ENCODE measurements at places on chromosomes 2 and 18.

DNA sequence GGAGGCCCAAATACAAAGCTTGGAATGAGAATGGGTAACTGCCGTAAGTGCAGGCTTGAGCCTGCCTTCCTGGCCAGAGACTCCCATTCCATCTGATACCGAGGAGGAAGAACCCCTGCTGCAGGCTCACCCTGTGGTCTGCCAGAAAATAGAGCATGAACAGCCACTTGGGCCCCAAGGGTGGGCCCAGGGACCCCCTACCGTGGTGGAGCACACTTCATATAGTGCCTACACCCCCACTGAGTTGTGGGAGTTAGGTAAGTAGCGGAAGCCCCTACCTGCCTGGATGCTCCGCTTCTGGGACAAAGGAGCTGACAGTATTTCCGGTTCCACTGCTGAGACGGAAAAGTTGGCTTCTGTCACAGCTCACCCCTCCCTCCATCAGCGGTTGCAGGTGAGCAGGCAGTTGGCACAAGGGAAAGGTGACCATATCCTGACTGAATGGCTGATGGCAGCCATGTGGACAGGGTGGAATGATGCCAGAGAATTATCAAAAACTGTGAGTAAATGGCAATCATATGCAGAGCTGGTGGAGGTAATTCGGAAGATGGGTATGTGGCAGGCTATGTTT, 11.5 kb upstream of the C2orf42 start:
- no peak for DNase-seq

GRCh38 chr18:48952287-48953103, 1.7 kb upstream of the SMAD7 start:
- peak; percentile 95 for DNase-seq

- DNase-seq: peak; percentile 79
Measured at GRCh38 chr2:47336259-47337238, 66.4 kb upstream of the MSH2 start.

GRCh38 chr2:235981631-235982030, 186.6 kb downstream of the GBX2 start:
- no peak for DNase-seq

DNA sequence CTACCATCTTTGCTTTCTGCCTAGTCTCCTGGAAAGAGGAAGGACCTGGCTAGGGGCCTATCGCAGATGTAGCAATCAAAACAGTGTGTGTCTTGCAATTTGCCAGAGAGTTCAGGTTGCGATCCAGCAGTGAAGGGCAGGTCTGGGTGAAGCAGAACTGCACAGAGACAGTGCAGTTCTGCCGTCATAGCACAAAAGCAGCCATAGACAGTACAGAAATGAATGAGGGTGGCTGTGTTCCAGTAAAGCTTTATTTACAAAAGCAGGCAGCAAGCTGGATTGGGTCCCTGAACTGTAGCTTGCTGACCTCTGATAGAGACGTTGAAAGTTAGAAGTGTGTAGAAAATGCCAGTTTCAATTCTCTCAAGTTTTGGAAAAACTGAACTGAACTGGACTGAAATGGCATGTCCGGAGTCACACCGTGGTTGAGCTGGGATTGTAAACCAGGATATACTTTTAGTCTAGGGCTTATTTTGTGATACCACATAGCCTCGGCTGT, 186.8 kb downstream of the LTBP1 start:
- peak; percentile 17 for DNase-seq

- no peak for DNase-seq
Measured at GRCh38 chr2:46270384-46270783, 26.8 kb upstream of the EPAS1 start.

- no peak for DNase-seq
Measured at GRCh38 chr2:42942990-42943493, 150.7 kb upstream of the HAAO start.

DNA sequence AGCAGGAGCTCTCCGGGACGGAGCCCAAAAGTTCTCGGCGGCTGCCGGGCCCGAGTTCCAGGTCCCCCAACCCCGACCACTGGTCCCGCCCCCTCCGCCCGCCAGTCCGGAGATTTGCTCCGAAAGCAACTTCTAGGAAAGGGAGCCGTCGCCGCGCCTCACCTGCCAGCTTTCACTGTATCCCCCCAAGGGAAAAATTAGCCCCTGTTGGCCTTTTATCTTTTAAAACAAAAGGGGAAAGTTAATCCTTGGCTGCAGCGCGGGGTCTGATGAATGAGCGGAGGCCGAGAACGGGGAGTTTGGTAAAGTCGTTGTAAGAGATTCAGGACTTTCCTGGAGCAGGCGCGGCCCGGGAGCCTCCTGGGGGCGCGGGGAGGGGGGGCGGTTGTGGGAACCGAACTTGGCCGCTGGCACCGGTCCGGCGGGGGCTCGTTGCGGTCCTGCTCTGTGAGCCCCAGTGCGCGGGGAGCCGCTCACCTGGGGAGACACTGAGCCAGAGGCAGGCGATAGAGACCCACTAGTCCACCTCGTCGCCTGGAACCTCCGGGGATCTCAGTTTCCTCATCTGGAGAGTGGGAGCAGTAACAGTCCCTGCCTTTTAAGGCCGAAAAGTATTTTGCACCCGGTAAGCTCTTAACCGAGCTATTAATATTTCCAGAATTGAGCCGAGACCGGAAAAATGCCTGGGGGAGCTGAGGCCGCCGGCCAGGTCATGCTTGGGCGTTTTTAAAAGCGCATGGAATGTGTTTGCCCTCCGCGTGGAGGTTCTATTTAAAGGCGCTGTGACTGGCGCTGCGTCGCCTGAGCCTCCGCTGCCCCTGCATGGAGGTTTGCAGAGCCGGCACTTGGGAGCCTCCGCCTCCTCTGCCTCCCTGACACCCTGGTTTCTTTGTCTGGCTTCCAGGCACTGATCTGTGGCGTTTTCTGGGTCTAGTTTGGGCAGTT, 1.1 kb downstream of the EFHD1 start:
- no peak for DNase-seq

DNA sequence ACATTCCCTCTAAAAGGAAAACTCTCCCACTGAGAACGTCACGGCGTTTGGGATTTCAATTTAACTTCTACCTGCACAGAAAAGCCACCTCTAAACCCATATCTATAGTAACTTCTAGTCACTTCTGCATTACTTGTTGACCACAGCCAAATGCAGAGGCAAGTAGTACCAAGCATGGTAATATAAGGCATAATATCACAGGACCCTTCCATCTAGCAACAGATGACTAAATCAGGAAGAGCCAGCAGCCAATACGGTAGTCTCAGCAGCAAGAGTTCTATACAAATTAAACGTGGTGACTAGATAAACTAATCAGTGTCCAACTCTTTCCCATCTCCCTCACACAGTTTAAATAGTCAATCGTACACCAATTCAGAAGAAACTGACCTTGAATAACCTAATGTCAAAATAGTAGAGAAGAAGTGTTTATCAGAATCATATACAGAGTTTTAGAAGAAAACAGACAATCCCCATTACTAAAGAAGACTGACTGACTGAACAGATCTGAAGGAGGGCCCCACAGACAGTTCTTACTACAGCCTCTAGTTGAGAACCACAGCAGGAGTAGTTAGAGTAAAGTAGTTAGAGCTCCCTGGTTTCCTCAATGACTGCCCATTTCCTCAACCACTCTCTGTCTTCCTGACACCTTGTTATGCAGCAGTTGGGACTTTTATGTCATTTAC, 30.0 kb downstream of the MEMO1 start:
- DNase-seq: peak; percentile 44

DNA sequence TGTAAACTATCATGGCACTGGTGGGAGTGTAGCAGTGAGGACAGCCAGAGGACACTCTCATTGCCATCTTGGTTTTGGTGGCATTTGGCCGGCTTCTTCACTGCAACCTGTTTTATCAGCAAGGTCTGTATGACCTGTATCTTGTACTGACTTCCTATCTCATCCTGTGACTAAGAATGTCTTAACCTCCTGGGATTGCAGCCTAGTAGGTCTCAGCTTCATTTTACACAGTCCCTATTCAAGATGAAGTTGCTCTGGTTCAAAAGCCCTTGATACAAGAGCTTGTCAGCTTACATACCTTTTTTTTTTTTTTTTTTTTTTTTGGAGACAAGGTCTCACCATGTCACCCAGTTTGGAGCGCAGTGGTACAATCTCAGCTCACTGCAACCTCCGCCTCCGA, 110.9 kb downstream of the METTL8 start:
- no peak for DNase-seq

DNA sequence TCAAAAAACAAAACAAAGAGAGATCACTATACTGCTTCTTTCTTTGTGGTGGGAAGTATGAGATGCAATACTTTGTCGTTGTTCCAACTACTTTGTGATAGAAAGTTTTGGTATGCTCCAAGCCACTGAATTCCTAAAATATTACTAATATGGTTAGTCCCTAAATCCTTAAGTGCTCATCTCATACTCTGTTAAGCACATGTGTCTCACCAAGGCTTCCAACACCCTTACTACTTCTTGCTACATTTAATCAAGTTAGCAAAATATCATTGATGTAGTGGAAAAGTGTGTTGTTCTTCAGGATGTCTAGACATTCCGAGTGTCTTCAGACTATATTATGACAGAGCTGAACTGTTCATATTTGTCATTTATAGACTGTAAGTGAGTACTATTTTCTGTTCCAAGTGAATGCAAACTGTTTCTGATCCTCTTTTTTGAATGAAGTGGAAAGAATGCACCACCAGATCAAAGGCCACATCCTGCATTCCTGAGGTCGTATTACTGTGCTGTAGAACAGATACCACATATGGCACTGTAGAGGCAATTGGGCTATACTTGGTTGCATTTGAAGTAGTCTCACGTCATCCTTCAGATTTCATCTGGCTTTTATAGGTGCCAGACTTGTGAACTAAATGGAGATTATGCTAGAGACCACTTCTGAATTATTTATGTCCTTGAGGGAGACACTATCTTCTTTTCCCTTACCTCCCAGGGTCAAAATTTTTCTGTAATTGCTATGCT, 298.4 kb upstream of the ZNF521 start:
- DNase-seq: no peak

- DNase-seq: no peak
Measured at GRCh38 chr2:238709325-238710025, 138.4 kb upstream of the TWIST2 start.

GRCh38 chr2:197784956-197785941, at the start of gene BOLL:
Gene BOLL (minus strand): TSS chr2:197785319. CDS start chr2:197781850, 3,469 bp downstream.
- no peak for DNase-seq

GRCh38 chr2:227183657-227184367, 19.4 kb downstream of the COL4A3 start:
- DNase-seq: no peak

DNA sequence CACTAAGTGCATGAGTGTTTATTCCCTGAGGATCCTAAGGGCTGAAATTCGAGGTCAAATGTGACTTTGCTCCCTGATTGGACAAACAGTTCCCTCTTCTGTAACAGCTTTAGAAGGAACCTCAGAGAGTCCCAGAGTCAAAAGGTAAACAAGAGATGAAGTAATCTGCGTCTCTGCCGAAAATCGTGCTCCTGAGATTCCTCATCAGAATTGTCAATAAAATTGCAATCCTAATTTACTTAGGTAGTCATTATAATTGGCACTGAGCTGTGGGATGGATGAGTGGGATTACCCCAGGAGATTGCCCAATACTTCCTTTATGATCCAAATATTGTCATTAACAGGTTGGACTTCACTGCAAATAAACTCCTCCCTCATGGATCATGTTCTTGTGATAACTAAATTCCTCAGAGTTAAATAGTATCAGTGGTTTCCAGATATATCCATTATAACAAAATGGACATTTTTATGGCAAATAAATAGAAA, 907 bp upstream of the SUCLG1 start:
- peak; percentile 36 for DNase-seq

DNA sequence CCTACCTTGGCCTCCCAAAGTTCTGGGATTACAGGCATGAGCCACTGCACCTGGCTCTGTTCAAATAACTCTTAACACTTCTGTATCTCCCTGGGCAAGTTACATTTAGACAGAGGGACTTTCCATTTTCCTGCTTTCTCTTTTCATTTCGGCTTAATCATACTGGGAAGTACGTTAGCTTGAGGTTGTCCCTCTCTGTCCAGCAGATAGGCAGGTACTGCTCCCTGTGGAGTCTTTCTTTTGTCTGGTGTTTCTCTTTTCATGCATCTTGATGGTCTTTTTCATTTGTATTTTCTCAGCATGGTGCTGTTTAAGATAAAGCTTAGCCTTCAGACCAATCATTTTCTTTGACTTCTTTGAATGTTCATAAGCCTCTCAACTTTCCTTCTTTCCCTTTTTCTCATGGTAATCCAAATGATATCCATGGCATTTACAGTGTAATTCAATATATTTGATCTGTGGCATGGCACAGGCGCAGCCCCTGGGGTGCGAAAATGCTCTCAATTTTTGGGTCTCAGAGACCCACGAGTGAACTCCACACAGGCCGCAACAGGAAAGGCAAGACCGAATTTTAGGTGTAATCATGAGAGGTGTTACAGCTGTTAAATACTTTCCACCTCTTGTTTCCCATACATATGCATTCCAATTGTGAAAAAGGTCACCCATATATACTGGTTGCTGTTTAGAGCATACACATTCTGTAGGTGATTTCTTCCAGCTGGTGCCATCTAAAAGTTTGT, 99.9 kb upstream of the MYO3B start:
- no peak for DNase-seq

DNA sequence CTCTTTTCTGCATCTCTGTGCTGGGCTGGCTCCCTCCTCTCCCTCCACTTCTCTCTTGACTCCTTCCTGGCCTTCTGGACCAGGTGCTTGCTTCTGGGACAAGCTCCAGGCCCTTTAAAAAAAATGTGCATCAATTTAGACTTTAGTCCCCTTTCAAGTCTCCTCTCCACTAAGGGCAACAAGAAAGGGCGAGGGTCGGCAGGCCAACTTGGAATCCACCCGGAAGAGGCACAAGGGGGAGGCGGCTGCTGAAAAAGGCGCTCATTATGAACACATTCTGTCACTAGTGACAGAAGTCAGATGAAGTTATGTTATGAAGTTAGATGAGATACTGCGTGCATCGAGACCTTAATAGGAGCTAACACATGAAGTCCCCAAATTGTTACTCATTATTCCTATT, 13.6 kb upstream of the RHOB start:
- DNase-seq: no peak

GRCh38 chr2:127563458-127564428, 28.3 kb downstream of the MYO7B start:
- peak; percentile 55 for DNase-seq

DNA sequence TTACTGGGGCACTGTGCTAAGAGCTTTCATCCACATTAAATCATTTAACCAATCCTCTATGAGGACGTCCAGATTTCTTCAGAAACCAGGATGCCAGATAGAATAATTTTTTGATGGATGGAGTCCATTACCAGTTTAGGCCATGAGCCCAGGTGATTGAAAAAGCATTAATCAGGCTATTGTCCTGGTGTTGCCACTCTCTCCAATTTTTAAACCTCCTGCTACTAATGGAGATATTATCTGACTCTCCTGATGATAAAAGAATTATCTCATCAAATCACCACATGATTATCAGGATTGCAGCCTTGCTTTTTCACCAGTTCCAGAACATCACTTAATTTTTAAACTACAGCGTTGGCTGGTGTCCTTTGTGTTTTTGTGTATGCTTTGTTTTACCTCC, 402.2 kb downstream of the CLIP4 start:
- no peak for DNase-seq

- DNase-seq: peak; percentile 81
Measured at GRCh38 chr18:49813069-49813318, 339 bp downstream of the ACAA2 start.
